NCI-H2227 treated with DMSO at 0.1 percent for 48 hours (cell line): ENCODE measurements at places on chromosomes 3 and 15.
A peak's percentile ranks its signal among the peaks of the same experiment; 100 is the strongest.

DNA sequence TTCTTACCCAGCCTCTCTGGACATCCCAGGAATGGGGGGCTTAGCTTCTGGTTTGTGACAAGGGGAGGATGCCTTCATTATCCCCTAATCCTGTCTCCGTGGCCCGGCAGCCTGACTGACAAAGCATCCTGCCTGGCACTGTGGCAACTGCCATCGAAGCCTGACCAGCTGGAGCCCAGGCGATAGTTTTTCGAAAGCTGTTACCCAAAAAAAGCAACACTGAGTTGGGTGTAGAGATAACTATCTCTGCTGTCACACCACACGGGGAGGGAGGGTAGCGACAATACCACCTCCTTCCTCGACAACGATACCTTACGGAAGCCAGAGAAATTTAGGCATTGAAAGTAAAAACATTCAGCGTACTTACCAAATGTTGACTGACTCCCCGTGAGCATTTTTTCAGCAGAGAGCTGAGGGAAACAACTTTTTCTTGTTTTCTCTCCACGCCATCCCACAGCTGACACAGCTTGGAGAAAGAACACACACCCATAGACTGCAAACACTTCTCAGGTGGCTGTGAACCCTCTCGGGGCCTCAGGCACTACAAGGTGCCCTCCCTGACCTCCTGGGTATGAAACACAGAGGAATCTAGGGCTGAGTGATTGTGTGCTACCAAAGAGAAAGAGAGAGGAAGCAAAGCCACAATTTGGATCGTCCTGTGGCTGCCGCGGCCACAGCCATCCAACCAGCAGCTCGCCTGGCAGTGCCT, 361.9 kb upstream of the ICE2 start:
- DNase-seq: no peak

DNA sequence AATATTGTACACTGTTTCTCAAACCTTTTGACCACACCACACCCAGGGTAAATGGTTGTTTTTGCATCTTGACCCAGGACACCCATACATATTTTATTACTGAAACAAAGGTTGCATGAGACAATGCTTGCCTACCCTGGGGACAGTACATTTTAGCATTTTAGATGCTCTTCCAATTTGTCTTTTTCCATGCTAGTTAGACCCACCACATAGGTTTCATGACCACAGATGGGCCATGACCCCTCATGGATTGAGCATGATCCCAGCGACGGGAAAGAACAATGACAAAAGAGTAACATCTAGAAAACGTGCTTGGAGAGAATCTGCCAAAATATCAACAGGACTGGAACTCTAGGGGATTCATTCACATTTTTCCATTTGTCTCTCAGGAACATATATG, 161.0 kb upstream of the PFN2 start:
- no peak for DNase-seq

DNA sequence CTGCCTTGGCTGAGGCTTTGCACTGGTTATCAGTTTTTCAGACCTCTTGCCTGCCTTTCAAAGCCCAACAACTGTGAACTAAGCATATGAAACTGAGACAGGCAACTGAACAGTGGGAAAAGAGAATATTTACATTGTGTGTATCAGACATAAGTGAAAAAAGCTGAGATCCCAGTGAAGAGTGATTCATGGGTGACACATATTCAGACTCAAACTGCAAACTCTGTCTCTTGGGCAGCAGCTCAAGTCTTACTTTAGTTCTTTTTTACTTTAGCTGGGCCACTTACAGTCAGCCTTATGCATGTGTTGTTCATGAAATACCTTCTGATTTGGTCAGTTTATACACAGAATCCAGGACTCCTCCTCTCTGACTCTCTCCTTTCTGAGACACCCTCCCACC, 19.2 kb downstream of the SUCLG2 start:
- DNase-seq: no peak

DNA sequence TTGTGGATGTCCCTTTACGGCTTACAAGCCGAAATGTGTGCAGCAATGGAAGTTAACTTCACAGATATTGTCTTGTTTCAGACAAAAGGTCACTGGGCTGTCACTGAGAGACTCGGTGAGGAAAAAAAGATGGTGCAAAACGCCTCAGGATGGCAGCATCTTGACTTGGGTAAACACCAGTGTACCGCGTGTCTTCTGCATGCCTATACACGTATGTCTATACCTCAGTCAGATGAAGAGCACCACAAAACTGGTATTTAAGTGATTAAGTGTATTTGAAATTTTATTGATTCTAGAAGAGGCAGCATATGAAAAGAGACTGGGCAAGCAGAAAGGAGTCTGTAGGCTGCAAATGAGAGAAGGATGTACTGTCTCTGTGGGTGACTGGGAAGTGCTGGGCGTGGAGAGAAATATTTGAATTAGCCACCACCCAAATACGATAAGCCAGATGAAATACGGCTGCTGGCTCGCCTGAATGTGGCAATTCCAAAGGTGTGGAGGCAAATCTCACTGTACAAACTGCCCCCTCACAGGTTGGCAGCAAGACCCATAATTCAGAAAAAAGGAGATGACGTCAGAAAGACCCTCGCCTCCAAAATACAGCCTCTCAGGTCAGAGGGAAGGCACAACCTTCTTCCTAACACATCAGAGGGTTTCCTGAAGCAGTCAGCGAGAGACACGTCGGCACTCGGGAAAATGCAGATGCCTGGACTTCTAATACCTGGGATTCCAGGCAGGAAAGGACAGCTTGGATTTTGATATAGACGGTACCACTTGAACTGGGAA, 53.4 kb upstream of the NEO1 start:
- peak; percentile 13 for DNase-seq

- DNase-seq: peak; percentile 9
These were observed 194.6 kb downstream of the FAM43A start for GRCh38 chr3:194879991-194880939.

GRCh38 chr15:28913171-28913765, 27.5 kb downstream of the APBA2 start:
- DNase-seq: no peak

- DNase-seq: peak; percentile 81
These were observed at the start of gene CFAP20DC for GRCh38 chr3:59049671-59050331. TSS of gene CFAP20DC (minus strand) at chr3:59050025. CDS start at chr3:59049631, 394 bp downstream.

DNA sequence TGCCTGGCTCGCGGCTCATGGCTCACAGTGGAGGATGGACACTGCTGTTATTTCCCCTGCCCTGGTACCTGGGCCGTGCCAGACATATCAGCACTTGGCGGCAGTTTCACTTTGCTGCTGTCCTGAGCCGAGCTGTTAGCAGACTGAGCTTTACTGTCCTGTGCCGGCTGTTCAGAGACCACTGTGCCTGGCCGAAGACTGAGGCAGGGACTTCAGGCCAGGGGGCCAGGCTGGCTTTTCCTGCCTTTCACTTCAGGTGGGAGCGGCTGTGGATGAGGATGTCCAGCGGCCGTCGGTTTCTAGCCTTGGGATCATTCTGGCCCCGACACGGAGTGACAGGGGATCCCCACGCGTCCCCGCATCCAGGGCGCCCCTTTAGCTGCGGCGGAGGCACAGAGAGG, 1.1 kb downstream of the ATP10A start:
- no peak for DNase-seq

DNA sequence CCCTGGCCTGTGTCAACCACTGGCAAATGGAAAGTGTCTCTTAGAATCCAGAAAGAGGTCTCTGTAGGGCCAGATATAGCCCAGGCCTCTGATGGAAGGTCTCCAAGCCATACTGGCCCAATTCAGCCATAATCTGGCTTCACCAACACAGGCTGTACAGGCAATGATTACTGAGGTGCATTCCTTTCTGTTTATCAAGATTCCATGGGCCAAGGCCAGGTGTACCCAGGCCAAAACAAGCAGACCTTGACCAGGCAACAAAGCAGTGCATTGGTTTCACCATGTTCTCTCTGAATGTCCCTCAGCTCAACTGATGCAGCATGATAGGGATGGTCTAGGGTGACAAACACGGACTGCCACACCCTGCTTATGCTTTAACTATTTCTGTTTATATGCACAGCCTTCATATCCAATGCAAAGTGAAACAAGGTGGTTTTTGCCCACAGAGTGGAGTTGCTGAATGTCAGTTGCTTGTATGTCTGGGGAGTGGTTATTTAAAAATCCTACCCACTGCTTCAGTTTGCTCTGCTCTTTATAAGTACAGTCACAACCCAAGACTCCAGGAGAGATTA, 25.2 kb downstream of the CCNL1 start:
- no peak for DNase-seq

GRCh38 chr3:66778777-66779176, 219.3 kb upstream of the KBTBD8 start:
- no peak for DNase-seq

GRCh38 chr3:194261581-194262063, 89.5 kb downstream of the CPN2 start:
- DNase-seq: no peak

DNA sequence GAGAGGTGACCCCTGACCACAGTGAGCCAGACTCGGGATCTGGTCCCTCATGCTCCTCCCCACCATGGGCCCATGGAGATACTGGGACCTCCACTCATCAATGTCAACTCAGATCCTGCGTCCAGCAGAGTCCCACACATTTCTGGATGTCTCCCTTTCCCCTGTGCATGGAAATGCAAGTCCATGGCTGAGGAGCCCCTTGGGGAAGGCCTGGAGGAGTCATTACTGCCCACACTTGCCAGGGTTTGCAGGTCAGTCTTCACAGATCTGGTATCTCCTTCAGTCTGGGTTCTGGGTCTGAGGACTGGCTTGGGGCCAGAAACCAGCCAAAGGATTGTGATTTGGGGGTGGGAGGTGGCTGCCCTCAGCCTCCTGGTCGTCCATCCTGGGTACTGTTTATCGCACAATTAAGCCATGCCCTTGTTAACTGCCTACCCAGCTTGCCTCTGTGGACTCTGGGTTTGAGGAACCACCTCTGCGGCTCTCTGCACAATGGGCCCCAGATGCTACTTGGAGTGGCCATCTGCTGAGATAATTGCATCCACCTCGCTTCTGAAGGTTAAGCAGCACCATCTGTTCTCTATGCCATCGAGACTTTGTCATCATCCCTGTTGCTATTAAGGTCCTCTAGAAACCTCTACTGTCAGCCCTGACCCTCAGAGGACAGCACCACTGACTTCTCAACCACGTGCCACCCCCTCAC, 49.9 kb upstream of the KLF13 start:
- peak; percentile 40 for DNase-seq

DNA sequence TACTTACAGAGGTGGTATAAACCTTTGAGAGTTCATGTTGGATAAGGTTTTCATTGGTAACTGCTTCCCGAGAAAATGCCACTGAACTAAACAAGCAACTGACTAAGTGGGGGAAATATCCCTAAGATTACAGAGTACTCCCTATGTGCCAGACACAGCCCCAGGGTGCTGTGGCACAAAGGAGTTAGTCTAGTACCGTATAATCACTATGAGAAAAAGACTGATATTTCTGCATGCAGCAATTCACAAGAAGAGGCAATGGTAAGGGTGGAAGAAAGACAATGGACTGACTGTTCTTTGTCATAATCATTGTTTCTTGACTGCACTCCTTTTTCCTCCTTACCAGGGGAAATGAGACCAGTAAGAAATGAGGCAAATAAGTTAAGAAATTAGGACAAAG, 20.0 kb upstream of the SLC25A26 start:
- peak; percentile 31 for DNase-seq

GRCh38 chr3:123282461-123282860, 80.7 kb downstream of the SEC22A start:
- no peak for DNase-seq

DNA sequence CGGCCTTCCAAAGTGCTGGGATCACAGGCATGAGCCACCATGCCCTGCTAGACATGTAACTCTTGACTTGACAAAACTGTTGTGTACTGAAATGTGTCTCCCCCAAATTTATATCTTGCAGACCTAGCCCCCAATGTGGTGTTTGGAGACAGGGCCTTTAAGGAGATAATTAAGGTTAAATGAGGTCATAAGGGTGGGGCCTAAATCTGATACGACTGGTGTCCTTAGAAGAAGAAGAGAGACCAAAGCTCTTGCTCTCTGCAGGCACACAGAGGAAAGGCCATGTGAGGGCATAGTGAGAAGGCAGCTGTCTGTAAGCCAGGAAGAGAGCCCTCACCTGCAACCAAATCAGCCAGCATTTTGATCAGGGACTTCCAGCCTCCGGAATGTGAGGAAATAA, 361.3 kb downstream of the SV2B start:
- DNase-seq: no peak

- DNase-seq: no peak
These were observed 96.4 kb downstream of the MYH15 start for GRCh38 chr3:108414007-108414406.

DNA sequence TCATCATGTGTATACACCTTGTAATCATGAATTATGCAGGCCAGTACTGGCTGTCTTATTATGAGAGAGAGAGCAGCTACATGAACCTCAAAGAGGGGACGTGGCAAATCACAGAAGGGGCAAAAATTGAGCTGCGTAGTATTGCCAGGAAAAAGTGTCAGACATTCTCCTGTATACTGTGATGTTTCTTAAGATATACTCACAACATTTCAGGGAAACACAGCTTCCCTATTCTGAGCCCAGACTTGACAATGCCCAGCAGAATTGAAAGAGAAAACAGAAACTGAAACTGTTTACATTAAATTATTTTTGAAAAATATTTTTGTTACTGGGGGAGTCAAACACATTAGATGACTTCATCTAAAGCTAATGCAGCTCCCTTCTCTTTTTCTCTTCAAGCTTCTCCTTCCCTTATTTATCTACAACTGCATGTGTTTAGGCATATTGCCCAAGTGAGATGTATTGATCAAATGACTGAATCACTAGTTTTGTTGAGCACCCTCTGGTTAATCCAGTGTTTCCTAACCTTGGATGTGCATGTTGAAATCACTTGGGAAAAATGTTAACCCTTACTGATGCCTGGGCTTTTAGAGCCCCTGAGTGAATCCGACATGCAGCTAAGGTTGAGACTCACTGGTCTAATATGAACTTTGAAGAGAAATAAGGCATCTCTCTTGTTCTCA, 39.5 kb downstream of the CADPS start:
- no peak for DNase-seq
